Testis (tissue), 5 donors: ENCODE measurements at places on chromosomes 4 and X. TPM values are rescaled to one million over a fixed set of nuclear protein-coding genes. Genes with fewer than 3 reads are reported as not detected.
A peak's percentile ranks its signal among the peaks of the same experiment; 100 is the strongest.

- DNase-seq: no peak
These were observed 30.8 kb downstream of the DAPP1 start for GRCh38 chr4:99847362-99847976.

DNA sequence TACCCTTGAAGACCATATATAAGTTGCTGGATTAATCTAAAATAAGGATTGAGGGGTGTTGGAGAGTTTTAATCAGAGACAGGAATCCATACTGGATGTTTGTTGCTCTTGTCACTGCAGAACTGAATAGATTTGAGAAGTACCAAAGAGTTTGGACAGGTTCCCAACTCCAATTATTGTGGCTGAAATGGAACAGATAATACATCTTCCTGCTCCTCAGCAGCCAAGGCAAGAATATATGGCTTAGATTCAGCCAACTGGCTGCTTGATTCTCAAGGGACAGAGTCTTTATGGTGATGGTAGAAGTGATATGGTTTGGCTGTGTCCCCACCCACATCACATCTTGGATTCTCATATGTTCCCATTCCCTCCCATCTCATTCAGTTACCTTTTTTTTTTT is 97.0 kb upstream of the PDHA2 start:
- DNase-seq: no peak

GRCh38 chr4:161813889-161814288 is 349.9 kb downstream of the FSTL5 start:
- no peak for DNase-seq

- DNase-seq: peak; percentile 81
These were observed 57.4 kb downstream of the TSC22D3 start for GRCh38 chrX:107718156-107718621.

GRCh38 chr4:169100670-169101101 is 90.6 kb upstream of the CBR4 start:
- no peak for DNase-seq

Gene MAGEB1
- polyA plus RNA-seq: 36.6 TPM

DNA sequence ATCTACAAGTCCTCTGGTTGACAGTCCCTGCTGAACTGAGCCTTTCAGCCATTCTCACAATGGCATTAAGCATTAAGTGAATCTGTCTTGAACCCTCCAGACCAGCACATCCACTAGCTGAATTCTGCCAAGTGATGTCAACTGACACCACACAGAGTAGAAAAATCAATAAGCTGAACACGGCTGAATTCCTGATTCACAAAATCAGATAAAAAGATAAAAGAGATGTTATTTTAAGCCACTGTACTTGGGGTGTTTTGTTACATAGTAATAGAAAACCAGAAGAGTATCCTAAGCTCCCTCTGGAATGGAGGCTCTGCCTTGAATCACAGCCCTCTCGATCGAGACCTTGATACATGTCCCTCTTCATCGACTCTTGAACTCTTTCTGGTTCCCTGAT is 336.5 kb downstream of the DMD start:
- no peak for DNase-seq

Gene GPRASP1
- 9.7 TPM for polyA plus RNA-seq

Gene VCX
- polyA plus RNA-seq: 28.4 TPM

DNA sequence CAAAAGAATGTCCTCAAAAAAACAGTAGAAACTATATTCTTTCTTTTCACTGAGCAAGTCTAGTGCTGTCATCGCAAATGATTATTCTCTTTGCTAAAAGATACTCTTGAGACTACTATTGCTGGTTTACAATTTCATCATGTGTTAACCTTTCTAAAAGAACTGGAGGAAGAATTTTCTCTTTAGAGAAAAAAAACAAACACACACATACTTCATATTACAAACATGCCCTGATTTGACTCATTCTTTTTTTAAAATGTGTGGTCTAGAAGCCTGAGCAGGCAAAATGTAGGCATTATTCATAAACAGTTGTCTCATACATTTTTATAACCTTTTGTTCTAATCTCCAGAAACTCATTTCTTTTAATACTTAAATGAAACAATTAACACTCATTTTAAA is 60.6 kb upstream of the FAT4 start:
- DNase-seq: no peak

GRCh38 chr4:163707873-163708272 is 213.4 kb downstream of the TMA16 start:
- DNase-seq: no peak

Gene NR3C2
- 28.1 TPM for polyA plus RNA-seq

Gene CT45A3
- polyA plus RNA-seq: 20.7 TPM

Gene UNC5C
- polyA plus RNA-seq: 6.8 TPM

Gene TEX13B
- polyA plus RNA-seq: 0.34 TPM

Gene CD38
- 2.2 TPM for polyA plus RNA-seq

Gene SLC49A3
- 23.5 TPM for polyA plus RNA-seq

Gene PCDH19
- polyA plus RNA-seq: 1.9 TPM

- DNase-seq: peak; percentile 39
These were observed 19.5 kb downstream of the WWC2 start for GRCh38 chr4:183118585-183118984.

- DNase-seq: no peak
These were observed 1957.4 kb upstream of the TENM3 start for GRCh38 chr4:180285796-180286195.

Gene FAM184B
- 0.26 TPM for polyA plus RNA-seq
